ENCODE measurements at places on chromosomes 12 and 14.

DNA sequence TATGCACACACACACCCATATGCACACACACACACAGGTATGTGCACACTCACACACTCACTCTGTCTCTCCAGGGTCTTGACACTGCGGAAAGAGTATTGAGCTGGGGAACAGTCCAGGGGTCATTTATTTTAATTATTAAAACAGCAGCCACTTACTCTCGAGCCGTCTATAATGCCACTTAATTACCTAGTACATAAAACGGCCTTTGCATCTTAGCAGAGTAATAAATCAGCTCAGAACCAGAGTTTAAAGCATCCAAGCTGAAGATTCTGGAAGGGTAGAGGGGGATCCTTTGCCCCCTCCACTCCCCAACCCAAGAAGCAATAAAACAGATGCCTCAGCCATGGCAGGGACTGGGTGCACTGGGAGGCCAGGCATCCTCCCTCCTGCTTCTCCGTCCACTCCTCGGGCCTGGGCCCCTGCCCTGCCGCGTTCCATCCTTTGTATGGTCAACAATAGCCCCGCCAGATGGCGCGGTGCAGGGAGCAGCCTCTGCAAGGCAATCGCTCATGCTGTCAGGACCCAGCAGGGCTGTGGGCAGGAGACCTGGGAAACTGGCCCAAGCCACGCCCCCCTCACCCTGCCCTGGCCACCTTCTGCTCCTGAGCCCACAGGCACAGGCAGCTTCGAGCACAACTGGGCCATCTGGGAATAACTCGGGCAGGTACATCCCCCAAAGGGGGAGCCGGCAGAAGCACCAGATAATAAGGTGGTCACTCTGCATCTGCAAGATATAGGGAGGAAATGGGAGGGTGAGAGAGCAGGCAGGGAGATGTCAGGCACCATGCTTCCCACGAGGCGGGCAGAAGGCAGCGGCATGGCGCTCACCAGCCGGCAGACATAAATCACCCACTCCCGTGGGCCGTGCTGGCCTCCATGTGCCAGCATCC lies 40.9 kb downstream of the CCDC85C start:
- DNase-seq = no peak

- no peak for DNase-seq
Observed at GRCh38 chr14:68684466-68685418, 108.1 kb downstream of the ZFP36L1 start.

DNA sequence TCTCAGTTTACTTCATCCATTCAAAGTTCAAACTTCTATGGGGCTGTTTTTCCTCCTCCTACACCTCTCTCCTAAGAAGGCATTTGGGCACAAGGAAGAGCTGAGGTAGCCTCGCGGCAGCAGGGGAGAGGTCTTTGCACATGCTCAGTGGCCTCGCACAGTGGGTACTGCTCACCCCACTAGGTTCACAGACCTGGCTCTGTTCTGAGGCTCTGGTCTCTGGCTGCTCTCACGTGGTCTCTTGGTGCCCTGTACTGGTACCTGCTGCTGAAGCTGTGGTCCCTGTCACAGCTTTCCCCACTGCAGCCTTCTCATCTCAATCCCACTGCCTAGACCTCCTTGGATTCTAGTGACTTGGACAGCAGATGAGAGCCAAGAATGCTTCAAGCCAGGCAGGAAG lies 134.7 kb upstream of the CRY1 start:
- no peak for DNase-seq

- peak; percentile 16 for DNase-seq
Observed at GRCh38 chr14:23182372-23183157, 895 bp downstream of the SLC7A8 start.

DNA sequence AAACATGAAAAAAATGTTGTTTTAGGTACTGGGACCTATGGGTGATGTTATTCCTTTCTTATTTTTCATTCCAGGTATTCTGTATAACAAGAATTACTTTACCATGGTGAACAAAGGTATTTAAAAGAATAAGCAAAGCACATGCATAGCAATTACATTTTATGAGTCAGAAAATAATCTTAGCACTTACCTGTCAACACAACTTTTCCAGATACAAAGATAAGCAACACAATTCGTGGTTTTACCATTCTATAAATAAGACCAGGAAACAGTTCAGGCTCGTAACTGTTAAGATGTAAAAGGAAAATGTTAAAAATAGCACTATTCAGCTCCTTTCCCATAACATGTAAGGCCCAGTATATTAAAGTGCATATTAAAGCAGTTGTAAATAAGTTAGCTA lies 12.3 kb upstream of the ATG14 start:
- no peak for DNase-seq

DNA sequence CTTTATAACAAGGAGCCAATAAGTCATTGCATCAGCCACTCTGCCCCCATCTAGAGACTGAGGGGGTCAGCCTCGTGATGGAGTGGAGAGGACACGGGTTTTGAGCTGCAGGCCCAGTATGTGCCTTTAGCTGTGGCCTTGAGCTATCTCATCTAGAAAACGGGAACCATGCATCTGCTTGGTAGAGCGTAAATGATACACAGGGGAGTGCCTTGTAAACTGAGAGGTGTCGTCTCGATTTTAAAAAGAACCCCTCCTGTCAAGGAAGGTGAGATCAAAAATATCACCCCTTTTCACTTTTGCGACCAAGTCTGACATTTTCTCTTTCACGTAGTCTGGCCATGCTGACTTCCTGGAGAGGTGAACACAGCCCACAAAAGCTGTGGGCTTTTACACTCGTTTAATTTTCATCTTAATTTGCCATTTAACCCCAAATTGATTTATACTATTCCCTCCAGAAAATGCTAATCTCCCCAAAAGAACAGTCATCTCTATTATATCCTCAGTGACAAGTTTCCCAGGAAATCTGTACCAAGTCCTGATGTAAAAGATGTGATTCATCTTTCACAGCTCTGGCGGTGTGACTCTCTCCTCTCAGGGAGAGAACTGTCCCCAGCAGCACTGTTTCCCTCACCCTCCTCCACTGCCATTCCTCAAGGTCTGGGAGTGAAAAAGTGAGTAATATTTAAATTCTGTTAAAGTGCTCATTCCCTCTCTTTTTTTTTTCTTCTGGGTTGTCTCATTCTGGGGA lies 30.6 kb downstream of the VCPKMT start:
- DNase-seq = peak; percentile 43

DNA sequence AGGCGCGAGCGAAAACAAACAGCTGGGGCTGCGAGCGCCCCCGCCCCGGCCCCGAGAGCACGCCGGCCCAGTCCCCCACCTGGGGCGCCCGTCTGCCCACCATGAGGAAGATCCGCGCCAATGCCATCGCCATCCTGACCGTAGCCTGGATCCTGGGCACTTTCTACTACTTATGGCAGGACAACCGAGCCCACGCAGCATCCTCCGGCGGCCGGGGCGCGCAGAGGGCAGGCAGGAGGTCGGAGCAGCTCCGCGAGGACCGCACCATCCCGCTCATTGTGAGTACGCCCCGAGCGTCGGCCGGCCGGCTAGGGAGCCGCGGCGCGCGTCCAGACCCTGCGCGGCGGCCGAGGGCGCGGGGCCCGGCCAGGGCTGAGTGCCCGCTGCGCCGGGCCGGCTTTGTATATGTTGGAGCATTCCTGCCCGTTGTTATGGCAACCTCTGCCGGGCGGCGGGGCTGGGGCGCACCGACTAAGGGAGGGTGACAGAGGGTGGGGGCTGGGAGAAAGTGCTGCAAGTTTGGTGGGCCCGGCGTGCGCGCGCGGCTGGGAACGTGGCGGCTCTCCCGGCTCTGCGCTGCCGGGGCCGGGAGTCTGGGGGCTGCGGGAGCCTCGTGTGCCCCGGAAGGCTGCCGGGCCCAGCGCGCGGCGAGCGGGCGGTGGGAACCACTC lies 367 bp downstream of the GALNT16 start:
- no peak for DNase-seq

- no peak for DNase-seq
Observed at GRCh38 chr12:57190037-57190436, 26.6 kb upstream of the NXPH4 start.

DNA sequence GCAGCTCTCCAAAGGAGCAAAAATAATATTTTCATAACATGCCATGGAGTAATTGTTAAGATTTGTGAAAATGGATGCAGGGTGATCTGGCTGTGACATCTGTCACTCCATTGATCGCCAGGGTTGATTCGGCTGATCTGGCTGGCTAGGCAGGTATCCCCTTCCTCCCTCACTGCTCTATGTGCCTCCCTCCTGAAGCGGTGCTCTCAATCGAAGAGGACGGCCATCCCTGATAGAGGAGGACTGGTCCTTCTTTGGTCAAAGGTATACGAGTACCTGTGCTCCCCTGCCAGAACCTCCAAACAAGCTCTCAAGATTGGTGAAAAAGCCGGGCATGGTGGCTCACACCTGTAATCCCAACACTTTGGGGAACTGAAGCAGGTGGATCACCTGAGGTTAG lies 47.9 kb downstream of the VCPKMT start:
- DNase-seq = no peak

GRCh38 chr12:120429368-120429767 lies 8.5 kb upstream of the COX6A1 start:
- DNase-seq = no peak

- DNase-seq = no peak
Observed at GRCh38 chr12:4169531-4169930, 104.0 kb upstream of the CCND2 start.

- no peak for DNase-seq
Observed at GRCh38 chr12:93032758-93033157, 103.7 kb upstream of the EEA1 start.

DNA sequence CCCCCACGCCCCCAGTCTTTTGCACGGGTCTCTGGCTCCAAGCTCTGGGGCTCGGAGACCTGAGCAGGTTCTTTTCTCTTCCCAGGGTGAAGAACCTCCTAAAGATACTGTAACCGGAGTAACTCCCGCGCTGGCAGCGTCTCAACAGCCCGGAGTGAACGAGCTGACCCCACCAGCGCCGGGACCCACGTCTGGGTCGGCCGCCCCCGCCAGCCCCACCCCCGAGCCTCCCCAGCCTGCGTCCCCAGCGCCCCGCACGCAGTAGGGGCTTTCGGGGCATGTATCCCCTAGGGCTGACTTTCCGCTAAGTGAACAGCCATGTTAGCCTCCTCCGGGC lies 858 bp downstream of the SLC35F4 start:
- no peak for DNase-seq

GRCh38 chr14:70027785-70028428 lies 148.7 kb downstream of the SMOC1 start:
- peak; percentile 23 for DNase-seq

GRCh38 chr14:64509036-64509435 lies 4.5 kb downstream of the ZBTB1 start:
- no peak for DNase-seq

DNA sequence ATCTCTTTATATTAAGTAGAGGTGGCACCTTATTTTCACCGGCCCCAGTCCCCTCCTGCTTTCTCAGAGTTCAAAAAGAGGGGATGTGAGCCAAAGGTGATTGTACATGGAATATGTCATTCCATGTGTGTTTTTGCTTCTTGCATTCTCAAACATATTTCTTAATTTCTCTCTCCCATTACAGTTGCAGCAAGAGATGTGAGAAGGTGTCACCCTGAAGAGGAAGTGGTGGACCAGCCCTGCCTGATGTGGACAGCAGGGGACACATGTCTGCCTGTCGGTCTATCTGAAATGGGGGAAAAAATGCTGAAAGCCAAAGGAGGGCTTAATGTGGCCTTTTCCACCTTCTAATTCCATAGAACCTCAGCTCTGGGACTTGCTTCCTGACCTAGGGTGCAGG lies 1.9 kb upstream of the FOXN3 start:
- DNase-seq = peak; percentile 34

DNA sequence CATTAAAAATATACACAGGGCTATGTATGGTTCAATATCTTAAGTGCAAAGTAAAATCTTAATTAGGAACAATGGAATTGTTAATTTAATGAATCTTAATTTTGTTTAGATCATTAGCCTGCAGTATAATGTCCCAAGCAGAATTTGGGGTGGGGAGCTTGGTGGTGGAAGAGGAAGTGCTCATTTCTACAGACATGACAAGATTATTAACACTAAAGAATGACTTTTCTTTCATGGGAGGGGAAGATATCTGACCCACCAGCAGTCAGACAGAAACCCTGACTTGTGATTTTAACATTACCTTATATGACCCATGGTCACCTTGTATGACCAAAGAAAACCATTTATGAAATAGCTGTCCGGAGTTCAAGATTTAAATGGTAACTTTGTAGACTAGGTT lies 41.3 kb upstream of the HIF1A start:
- no peak for DNase-seq

- DNase-seq = no peak
Observed at GRCh38 chr12:39611818-39612217, 7.8 kb downstream of the ABCD2 start.

GRCh38 chr12:64674367-64674922 lies 64.2 kb downstream of the RASSF3 start:
- DNase-seq = peak; percentile 76

GRCh38 chr12:2023365-2023764 lies 19.1 kb upstream of the DCP1B start:
- DNase-seq = no peak

DNA sequence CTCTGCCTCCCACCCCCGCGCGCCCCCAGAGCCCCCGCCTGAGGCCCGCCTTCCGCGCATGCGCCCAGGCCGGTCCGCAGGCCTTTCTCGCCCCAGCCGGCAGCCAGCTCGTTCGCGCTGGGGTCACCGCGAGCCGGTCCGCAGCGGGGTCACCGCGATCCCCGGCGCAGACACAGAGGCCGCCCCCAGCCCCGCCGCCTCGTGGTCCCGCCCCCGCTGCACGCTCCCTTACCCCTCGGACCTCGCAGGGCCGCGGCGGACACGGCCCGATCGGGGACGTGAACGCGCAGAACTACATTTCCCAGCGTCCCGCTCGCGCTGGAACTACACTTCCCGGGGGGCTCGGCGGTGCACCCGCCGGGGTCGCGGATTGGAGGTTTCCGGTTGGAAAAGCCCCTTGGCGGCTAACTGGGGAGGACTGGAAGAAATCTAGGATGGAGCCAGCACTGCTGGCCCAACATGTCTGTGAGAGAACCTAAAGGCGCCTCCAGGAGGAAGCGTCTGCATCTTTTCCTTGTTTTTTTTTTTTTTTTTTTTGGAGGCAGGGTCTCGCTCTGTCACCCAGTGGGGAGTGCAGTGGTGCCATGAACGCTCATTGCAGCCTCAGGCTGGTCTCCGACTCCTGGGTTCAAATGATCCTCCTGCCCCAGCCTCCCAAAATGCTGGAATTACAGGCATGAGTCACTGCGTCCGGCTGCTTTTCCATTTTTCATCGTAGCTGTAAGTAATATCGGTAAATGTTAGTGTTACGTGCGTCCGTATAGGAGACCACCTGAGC lies at the start of gene ZNF605:
ZNF605 (minus strand) TSS at position 296 of the 778 bp plus-strand sequence. CDS start 10,671 bp downstream, outside the sequence.
- peak; percentile 86 for DNase-seq

- no peak for DNase-seq
Observed at GRCh38 chr12:66467932-66468331, 165.6 kb downstream of the HELB start.

DNA sequence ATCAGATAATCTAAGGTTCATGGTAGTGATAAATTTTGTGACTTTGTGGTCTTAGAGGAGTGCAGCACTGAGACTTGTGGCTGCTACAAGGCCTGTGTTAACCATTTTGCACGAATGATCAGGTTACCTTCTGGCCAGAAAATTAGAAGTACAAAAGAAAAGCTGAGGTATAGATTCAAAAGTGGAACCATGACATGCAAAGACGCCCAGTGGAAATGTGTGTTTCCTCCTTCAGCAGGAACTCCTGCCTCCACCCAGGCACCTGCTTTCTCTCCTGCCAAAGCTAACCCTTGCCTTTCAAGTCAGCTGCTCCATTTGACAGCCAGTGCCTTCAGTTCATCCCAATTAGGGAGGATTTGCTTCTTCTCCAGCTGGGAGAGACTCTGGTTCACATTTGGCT lies 10.1 kb downstream of the PDE6H start:
- no peak for DNase-seq
